Urinary bladder (tissue), 4 donors: ENCODE measurements at places on chromosomes 6 and 20.

DNA sequence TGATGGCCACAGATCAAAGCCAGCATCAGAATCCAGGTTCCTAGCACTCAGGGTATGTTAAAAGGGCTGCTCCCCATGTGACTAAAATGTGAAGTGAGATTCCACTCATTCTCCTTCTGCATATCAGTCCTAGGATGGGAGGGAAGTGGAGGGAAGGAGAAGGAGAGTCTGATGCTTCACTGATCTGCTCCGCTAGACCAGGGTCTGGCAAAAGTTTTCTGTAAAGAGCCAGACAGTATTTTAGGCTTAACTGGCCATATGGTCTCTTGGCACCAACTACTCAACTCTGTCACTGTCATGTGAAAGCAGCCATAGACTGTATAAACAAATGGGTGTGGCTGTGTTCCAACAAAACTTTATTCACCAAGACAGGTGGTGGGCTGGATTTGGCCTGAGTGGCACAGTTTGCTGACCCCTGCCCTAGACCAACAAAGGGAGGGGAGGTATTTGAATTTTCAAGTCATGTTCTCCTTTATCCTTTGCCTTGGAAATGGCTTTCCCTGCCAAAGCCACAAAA lies 22.6 kb downstream of the GHRH start:
- DNase-seq: no peak

DNA sequence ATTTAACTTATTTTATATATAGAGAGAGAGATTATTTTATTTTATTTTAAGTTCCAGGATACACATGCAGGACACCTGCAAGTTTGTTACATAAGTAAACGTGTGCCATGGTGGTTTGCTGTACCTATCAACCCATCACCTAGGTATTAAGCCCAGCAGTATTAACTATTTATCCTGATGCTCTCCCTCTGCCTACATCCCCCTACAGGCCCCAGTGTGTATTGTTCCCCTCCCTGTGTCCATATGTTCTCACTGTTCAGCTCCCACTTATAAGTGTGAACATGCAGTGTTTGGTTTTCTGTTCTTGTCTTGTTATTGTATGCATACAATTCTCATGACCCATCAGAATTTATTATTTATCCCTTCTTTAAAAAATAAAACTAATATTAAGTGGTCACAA lies 34.6 kb downstream of the FKBP1C start:
- DNase-seq: no peak

- DNase-seq: no peak
Observed at GRCh38 chr20:12056839-12057238, 139.1 kb downstream of the BTBD3 start.

GRCh38 chr6:64547594-64548268 lies 912.1 kb downstream of the PHF3 start:
- no peak for DNase-seq

DNA sequence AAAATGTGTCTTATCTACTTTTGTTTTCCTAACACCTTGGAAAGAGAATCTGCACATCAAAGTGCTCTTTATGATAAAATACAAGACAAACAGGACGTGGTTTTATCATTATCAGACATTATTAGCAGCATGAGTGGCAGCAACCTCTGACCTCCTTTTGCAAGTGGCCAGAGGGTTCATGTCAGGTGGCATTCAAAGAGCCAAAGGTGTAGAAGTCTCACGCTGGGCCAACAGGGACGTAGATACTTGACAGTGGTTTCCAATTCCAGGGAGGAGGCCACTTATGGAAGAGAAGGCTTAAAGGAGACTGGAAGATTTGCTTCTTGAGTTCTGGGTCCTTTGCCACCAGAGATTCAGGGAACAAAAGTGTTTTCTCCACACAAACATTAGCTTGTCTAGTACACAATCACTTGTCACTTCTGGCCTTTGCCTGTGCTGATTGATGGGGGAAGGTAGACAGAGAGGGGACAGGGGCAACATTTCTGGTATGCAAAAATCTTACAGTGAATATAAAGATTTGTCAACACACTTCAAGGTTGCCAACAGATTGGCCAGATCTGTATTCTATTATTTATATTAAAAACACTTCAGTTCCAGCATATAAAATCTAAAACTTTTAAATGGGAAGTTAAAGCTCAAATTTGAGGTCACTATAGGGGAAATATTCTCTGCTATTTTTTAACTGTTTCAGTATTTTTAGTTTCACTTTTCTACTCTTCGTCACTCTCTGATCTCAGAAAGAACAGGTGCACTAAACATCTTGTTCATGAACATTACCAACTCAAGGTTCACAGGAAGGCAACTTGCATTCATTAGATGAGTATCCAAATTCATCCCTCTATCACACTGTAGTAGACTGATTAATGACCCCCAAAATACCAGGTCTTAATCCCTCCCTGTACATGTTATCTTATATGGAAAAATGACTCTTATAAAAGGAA lies 52.1 kb upstream of the FBXO30 start:
- DNase-seq: no peak

DNA sequence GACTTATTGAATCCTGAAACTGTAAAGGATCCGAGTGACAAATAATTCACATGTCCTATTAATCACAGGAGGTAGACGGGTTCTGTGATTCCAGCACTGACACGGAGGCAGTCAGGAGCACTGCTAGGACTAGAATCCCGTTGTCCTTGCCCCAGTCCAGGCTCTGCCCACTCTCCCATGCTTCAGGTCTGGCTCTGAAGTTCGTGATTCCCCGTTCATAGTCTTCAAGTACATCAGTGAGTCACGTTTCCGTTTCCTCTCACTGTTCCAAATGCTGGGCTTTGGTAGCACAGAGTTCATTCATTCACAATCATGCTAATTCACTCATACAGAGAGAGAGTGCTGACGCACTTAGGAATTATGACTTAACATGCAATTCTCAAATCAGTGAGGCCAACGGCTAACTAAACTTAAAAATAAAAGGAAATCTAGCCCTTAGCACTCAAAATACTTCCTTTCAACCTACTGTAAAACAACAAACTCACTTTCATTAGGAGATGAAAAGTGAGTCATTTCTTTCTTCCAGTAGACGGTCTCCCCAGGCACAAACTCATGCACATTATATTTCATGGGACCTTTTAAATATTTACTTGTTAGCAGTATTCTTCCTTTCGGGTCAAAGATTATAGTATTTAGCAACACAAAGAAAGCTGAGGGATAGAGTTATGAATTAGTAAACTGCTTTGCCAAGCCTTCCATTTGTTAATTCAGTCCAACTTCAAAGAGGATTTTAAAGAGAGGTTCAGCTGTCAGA lies 94.0 kb upstream of the NHSL1 start:
- DNase-seq: peak; percentile 32

DNA sequence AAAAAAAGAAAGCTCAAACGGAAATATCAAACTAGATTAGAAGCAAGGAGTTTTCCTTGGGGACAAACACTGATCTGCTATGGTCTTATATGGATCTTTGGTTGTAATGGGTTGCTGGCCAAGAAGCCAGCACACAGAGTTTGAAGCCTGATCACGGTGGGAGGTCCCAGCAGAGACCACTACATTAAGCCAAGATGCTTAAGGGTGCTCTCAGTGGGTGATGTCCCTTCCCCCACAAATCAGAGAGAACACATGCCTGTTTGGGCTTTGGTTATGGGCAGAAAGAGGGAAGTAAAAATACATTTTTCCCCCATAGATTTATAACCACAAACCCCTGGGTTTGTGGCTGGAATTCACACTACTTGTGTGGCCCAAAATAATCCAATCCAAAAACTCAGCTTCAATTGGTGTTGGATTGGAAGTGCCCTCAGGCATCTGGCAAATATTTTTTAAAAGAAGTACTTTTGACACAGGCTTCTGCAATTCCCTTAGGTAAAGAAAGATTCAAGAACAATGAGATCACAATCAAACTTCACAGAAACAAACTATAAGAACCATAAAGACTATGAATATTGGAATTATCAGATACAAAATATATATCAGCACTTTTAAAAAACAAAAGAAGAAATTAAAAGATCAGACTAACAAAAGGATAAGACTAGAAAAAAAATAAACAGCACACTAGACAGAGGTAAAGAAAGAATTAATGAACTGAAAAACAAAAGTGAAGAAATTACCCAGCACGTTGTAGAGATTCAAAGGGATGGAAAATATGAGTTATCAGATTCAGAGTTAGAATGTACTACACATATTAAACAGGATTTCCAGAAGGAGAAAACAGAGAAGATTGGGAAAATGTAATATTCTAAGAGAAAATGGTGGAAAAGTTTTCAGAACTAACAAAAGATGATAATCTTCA lies 44.7 kb downstream of the ESF1 start:
- no peak for DNase-seq

GRCh38 chr20:31851240-31851955 lies 6.0 kb upstream of the FOXS1 start:
- no peak for DNase-seq

- no peak for DNase-seq
Observed at GRCh38 chr6:29925321-29925720, 17.0 kb upstream of the HLA-A start.

GRCh38 chr20:13552061-13552460 lies 86.7 kb downstream of the TASP1 start:
- DNase-seq: no peak

DNA sequence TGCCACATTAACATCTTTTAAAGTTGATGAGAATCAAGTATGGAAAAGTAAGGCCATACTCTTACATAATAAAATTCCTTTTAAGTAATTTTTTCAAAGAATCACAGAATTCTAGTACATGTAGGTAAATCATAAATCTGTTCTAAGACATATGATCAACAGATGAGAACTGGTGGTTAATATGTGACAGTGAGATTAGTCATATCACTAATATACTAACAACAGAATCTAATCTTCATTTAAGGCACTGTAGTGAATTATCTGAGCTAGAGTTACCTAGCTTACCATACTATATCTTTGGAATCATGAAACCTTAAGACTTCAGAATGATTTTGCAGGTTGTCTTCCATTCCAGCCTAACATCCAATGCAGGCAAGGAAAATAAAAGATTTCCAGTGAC lies 11.6 kb downstream of the PLN start:
- DNase-seq: no peak

DNA sequence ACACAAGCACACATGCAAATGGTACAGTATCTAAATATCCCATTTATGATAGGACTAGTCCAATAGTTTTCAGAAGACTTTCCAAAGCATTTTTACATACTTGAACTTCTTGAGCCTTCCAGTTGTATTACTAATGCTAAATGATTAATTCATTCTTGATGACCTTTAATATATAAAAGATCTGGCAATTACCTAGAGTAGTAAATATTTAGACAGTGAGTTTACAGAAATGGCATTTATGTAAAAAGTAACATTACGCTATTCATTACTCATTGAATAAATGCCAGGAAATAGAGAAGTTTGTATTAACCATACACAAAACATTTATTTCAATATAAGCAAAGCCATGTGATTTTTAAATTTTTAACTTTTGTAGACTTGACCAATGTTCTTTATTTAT lies 158.8 kb downstream of the DST start:
- no peak for DNase-seq

DNA sequence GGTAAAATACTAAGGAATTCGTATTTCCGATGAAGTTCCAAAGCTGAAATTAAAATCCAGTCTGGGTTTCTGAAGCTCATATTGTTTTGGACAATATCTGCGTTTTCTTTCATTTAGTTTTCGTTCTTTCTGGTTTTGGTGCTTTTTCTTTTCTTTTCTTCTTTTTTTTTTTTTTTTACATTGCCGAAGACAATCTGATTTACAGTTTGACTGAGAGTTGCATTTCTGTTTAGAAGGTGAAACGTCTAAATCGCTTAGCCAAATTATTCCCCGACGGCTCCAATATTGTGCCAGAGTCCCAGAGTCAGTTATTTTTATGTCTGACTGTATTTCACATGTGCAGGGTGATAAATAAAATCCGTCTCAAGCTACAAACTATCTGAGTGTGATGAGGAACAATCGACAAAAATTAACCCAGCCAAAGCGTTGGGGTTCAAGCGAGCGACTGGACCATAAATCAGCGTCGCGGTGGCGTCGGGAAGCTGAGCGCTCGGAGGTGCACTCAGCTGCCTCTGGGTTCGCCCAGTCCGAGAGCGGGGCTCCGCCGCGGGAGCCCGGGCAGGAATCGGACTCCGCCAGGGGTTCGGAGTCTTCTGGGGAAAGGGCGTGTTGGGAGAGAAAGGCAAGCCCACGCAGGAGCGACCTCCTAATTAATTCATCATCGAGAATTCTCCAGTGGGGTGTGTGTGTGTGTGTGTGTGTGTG lies 8.2 kb upstream of the TBX18 start:
- DNase-seq: no peak

- no peak for DNase-seq
Observed at GRCh38 chr20:63808145-63808724, 22.8 kb downstream of the ZBTB46 start.

- no peak for DNase-seq
Observed at GRCh38 chr20:49573900-49574416, 6.0 kb upstream of the PTGIS start.

DNA sequence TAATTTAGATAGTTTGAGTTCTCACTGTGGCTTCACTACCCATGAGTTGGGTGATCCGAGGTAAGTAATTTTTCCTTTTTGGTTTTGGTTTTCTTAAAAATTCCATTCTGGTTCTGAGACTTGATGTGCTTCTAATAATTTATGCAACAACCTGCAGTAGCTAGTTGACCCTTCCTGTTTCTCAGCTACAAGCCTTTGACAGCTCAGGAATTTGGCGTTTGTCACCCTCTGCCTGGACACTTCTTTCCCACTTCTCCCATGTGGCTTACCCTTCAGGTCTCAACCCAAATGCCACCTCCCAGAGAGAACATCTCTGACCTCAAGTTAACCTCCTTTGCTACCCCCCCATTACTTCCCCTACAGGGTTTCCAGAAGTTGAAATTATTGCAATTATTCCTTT lies 49.7 kb upstream of the TSHZ2 start:
- DNase-seq: no peak

- no peak for DNase-seq
Observed at GRCh38 chr6:34810936-34811632, 19.2 kb downstream of the BLTP3A start.

DNA sequence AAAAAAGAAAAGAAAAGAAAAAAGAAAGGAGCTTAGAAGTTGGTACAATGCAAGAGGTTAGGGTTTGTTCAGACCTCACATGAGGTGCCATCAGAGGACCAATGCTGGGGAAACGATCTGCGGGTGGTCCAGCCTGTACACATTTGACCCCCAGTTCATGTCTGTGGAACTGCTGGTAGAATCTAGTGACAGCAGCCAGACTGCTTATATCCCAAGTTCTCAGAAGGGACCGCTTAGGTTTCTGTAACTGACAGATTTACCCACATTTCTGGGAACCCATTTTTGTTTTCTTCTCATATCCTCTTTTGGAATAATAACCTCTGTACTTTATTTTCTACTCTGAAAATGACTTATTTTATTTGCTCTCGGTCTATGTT lies 4.7 kb downstream of the PPP1R18 start:
- no peak for DNase-seq

- no peak for DNase-seq
Observed at GRCh38 chr6:155267411-155267810, 3.6 kb downstream of the CLDN20 start.

DNA sequence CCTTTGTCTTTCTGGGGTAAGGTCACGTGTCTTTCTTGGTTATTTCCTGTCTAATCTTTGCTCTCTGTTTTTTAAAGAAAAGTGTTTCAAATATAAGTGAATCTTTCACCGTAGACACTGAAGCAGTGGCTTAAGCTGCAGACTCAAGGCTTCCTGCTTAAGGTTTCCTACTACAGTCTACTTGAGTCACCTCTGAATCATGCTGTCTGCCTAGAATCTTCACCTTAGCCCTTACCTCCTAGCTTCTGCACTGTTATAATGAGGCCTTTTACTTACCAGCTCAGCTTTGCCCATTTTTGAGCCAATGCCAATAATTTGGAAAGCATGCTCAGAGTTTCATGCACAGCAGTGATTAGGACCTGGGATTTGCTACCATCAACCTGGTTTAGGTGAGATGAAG lies 30.6 kb downstream of the ADGRF4 start:
- no peak for DNase-seq

GRCh38 chr6:1613688-1614447 lies 4.2 kb downstream of the FOXC1 start:
- DNase-seq: no peak
